ENCODE measurements at places on chromosomes 12 and 14. TPM values are rescaled to one million over a fixed set of nuclear protein-coding genes. Genes with fewer than 3 reads are reported as not detected.

AHNAK2 gene
- 2.4 TPM for polyA plus RNA-seq

TTC9 gene
- not detected for polyA plus RNA-seq

GRCh38 chr14:90572441-90573150, 175.8 kb downstream of the CALM1 start:
- DNase-seq, result no peak
- H3K27me3 ChIP-seq, result no peaks in the 10 kb centered on the region
- H3K4me1 ChIP-seq, result peaks cover 44% of the 10 kb centered on the region
- no peak overlapping the region for H3K27ac ChIP-seq
- H3K36me3 ChIP-seq, result peaks cover 12% of the 10 kb centered on the region

SUSD6 gene
- 5.4 TPM for polyA plus RNA-seq

DNA sequence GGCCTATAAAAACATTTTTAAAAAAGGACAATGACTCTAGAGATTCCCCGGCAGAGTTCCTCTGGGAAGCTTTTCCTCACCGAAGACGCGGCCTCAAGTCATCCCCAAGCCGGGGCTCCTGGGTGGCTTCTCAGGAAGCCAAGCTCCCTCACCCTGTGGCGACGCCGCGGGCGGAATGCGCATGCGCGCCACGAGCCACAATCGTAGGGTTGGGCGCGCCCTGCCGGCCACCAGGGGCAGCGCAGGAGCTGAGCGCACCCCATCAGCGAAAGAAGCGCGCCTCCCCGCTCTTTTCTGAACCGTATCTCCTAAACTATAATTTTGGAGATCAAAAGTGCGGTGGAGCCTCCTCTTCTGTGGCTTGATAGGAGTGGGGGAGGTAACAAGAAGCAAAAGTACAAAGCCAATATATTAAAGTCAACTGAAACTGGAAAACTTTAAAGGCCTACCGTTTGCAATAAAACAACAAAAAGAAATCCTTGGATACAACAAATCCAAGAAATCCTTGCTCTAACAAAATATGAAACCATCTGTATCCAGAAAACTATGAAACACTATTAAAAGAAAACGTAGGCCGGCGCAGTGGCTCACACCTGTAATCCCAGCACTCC, 17.4 kb upstream of the CHFR start:
- H3K27ac ChIP-seq, result peak overlapping the region; percentile 42
- no peak overlapping the region for H3K4me3 ChIP-seq
- H3K36me3 ChIP-seq, result no peaks in the 10 kb centered on the region
- DNase-seq, result peak; percentile 92
- H3K27me3 ChIP-seq, result no peaks in the 10 kb centered on the region
- H3K4me1 ChIP-seq, result peaks cover 17% of the 10 kb centered on the region

CCDC197 gene
- polyA plus RNA-seq, result not detected

DNA sequence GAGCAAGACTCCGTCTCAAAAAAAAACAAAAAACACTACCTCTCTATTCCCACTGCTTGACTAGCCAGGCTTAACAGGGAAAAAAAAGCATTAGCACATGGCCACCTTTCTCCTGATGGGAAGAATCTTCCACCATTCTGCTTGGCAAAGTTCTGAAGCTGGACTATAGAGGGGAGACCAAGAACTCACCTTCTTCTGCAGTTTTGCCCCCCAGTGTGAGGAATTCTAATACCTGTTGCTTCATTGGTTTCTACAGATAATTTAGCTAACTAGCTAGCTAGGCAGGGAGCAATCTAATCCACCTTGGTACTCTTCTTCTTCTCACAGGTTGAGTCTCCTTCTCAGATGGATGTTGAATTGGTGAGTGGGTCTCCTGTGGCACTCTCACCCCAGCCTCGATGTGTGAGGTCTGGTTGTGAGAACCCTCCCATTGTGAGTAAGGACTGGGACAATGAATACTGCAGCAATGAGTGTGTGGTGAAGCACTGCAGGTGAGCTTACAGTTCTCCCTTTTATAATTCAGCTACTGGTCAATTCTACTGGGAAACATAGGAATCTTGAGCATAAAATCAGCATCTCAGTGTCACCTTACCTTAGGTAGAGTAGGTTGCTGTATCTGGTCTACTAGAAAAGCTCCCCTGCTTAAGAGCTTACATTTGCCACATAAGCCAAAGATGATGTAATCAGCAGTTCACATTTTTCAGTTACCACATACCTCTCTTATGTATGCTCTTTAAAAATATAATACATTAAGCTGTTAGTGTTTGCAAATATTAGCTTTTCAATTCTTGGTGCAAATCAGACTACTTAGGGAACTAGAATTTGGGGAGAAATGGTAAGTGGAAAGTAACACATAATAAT, 16.0 kb downstream of the METTL3 start:
- peaks cover 7% of the 10 kb centered on the region for H3K4me1 ChIP-seq
- no peaks in the 10 kb centered on the region for H3K27me3 ChIP-seq
- DNase-seq, result no peak
- peaks cover 100% of the 10 kb centered on the region for H3K36me3 ChIP-seq

GRCh38 chr14:91231446-91231845, 13.1 kb downstream of the GPR68 start:
- no peak overlapping the region for H3K4me3 ChIP-seq
- no peak overlapping the region for H3K27ac ChIP-seq
- H3K36me3 ChIP-seq, result no peaks in the 10 kb centered on the region
- no peaks in the 10 kb centered on the region for H3K4me1 ChIP-seq
- DNase-seq, result no peak

DNA sequence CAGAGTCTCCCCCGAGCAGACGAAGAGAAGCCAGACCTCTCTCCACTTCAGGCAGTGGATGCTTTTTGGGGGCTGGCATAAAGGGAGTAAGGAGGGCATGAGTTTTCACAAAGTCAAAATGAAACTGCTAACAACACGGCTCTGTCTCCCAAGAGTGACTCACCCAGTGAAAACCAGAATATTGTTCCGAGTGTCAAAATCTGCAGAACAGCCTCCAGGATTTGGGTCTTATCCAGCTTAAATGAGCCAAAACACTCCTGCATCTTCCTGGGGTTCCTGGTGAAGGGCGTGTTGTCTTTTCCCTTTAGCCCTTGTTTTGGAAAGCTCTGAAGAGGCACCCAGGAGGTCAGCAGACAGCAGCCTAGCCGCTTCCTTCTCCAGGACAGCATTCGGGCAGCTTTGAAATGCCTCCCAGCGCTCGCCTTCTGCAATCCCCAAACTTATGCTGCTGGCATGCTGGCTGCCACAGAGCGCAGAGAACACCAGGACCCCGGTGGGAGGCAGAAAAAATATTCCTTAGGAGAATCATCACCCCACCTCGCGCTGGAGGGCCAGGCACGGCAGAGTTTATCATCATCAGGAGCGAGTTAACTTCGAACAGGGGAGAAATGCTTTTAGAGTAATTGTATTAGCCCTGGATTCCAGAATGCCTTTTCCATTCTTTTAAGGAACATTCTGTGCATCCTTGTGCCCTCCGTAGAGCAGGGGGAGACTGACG, 117.7 kb upstream of the NCOR2 start:
- DNase-seq, result no peak
- H3K27ac ChIP-seq, result peak overlapping the region; percentile 93
- peak overlapping the region; percentile 33 for H3K4me3 ChIP-seq
- H3K4me1 ChIP-seq, result no peaks in the 10 kb centered on the region
- no peaks in the 10 kb centered on the region for H3K36me3 ChIP-seq

DNA sequence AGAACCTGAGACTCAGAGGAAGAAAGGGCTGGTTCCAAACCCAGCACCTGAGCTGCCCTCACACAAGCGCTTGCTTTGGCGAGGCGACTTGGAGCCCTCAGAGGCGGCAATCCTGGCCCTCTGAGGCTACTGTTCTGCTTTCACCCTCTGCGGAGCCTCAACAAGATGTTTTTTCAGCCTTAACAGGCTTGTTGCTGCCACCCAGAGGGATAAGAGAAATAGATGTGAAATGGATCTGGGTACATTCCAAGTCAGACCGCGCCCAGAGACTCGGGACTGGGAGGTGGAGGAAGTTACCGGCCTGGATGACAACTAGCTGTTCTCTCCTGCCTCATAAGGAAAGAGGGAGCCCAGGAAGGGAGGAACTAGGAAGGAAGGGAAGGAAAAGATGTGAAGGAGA, 89.6 kb downstream of the TTC7B start:
- no peaks in the 10 kb centered on the region for H3K27me3 ChIP-seq
- DNase-seq, result peak; percentile 93
- peak overlapping the region; percentile 57 for H3K27ac ChIP-seq
- no peaks in the 10 kb centered on the region for H3K36me3 ChIP-seq
- H3K4me3 ChIP-seq, result no peak overlapping the region
- H3K4me1 ChIP-seq, result peaks cover 25% of the 10 kb centered on the region

LRFN5 gene
- polyA plus RNA-seq, result 0.55 TPM

GPR162 gene
- polyA plus RNA-seq, result 1.8 TPM
